ENCODE measurements at places on chromosomes 2 and 18.

DNA sequence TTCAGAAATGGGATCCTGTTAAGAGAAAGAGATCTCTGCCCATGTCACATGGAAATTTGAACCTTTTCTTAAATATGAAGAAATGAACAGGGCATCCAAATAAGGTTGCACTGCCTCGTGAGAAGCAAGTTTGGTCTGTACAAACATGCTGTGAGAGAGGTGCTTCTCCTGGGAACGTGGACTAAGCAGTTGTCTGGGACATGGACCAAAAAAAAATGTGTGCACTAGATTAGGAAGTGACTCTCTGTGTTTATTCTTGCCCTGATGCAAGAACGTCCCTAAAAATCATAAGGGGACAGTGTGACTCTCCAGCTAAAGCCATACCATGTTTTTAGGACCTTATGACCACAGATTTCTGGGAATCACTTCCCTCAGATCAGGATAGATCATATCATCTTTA, 23.7 kb upstream of the GCG start:
- DNase-seq, result no peak

DNA sequence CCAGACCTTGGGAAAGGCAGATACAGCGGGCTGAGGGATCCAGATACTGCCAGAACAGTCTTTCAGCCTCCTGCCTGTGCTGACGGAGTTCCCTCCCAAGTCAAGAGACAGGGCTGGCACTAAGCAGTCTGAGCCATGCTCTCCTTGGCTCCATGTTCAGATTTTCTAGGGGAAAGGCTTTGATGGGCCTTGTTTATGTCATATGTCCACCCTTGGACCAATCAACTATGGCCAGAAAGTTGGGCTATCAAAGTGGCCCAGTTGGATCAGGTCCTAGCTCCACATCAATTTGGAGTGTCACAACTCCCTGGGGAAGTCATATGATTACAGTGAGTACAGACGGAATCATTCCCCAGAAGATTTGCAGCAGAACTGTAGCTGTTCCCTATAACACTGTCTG, 152.0 kb downstream of the GREB1L start:
- no peak for DNase-seq

- DNase-seq, result peak; percentile 12
These were observed 142.0 kb downstream of the TSN start for GRCh38 chr2:121897335-121897970.

- DNase-seq, result no peak
These were observed 114.9 kb downstream of the SPP2 start for GRCh38 chr2:234165421-234165820.

GRCh38 chr2:21270708-21271122, 146.9 kb downstream of the TDRD15 start:
- no peak for DNase-seq

GRCh38 chr2:119749477-119750012, 10.2 kb upstream of the PTPN4 start:
- no peak for DNase-seq

- no peak for DNase-seq
These were observed 3.2 kb upstream of the ANKRD53 start for GRCh38 chr2:70975237-70975636.

GRCh38 chr2:46775722-46776121, 139.9 kb downstream of the MCFD2 start:
- no peak for DNase-seq

DNA sequence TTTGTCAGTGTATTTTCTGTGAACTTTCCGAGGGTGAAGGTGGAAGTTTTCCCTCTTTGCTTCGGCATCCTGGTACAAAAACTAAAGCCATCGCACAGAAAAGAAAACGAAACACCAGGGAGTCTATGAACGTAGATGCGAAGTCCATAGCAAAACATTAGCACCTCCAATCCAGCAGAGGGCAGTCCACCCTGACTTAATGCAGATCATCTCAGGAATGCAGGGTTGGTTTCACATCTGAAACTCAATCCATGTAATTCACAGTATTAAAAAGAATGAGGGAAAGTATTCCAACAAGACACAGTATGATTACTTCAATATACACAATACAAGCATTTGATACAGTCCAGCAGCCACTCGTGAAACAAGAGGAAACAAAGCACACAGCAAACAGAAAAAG, 70.8 kb downstream of the RTP5 start:
- DNase-seq, result no peak

- DNase-seq, result no peak
These were observed 22.5 kb downstream of the THOC1 start for GRCh38 chr18:245282-245847.

DNA sequence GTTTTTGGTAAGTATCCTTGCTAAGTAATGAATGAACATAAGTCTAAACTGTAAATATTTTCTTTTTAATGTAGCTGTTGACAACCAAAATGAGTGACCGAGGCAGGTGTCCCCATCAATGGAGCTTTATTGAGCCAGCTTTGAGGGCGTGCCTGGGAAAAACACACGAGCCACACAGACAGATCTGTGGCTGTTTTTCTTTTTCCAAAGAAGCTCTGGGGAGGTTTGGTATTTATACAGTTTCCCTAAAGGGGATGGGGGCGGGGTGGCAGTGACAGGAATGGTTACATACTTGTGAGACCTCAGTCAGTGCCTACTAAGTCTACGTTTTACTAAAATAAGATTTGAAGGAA, 11.2 kb downstream of the DBI start:
- DNase-seq, result no peak

DNA sequence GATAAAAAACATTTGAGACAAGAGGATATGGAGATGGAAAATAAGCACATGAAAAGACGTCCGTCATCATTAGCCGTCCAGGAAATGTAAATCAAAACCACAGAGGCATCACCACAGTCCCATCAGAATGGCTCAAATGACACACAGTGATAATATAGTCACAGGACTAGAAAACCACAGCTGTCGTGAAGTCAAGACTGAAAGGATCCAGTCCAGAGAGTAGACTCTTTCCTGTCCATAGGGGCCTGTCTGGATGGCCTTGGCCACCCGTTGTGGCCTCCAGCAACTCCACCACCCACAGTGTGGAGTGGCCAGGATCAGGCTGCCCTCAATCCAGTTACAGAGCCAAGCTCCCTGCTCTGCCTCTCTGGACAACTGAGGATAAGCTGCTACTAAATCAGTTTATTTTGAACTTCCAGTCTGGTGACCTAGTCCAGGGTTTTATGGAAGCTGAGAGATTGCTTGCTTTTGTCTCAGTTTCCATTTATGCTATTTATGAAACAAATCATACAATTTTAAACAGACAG, 60.4 kb downstream of the RHOB start:
- peak; percentile 54 for DNase-seq

- DNase-seq, result no peak
These were observed 86.9 kb downstream of the LTBP1 start for GRCh38 chr2:33033606-33034081.

- DNase-seq, result no peak
These were observed 176.3 kb downstream of the INHBB start for GRCh38 chr2:120522151-120522751.

DNA sequence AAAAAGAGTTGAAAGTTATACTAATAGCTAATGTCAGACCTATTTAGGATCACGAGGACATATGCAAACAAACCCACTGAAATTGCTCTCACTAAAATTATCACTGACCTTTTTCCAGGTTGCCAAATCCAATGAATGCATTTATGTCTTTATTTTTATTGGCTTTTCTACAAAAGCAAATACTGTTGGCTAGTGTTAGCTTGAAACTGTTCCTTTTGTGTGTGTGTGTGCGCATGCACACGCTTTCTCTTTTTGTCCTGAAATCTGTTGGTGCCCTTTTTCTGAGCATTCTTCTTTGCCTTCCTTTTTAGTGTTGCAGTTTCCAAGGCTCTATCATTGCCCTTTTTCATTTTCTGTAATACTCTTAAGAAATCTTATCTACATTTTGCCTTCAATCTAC, 1269.2 kb downstream of the LRP1B start:
- DNase-seq, result no peak

DNA sequence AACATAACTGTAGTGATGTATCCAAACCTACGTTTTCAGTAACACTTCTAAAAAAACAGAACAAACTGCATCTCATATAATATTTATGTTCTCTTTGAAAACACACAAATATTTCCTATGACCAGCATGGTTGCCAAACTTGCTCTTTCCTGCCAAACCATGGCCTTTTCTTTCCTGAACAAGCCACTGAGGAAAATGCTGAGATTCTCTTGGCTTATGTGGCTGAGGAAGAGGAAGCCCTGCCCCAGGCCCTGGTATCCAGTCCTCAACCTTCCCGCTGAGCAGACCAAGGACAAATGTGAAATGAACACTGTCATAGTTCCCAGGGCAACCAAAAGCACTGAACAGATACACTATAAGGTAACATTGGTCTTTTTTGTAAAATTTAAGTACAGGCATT, 35.9 kb upstream of the NARS1 start:
- DNase-seq, result no peak

- DNase-seq, result peak; percentile 57
These were observed at the start of gene ERFE for GRCh38 chr2:238158509-238159070. Gene ERFE (plus strand): TSS chr2:238158970. CDS start chr2:238159008, 38 bp downstream.

DNA sequence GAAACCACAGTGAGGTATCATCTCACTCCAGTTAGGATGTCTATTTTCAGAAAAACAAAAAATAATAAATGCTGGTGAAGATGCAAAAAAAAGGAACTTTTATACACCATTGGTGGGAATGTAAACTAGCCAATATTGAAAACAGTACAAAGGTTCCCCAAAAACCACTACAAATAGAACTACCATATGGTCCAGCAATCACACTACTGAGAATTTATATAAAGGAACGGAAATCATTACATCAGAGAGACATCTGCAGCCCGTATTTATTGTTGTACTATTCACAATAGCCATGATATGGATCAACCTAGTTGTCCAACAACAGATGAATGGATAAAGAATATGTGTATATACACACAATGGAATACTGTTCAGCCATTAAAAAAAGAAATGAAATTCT, 52.0 kb downstream of the ORC4 start:
- no peak for DNase-seq

DNA sequence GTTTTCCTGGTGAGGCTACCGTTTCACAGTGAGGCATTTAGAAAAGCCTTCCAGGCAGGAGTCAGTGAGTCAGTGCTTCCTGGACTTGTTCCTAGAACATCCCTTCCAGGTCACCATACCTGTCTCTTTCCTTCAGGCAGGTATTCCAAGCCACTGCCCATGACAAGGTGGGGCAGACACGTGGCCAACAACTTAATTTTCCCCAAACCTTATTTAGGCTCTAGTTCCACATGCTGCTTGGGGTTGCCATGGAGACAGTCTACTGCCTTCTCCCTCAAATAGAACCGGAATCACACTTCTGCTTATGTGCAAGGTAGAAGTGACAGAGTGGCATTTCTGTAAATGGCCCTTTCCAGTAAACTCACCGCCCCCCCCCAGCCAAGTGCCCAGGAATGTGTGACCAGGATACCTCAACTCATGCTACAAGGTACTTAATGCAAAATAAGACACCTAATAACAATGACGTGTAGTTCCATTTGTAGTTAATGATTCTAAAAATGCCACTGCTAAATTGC, 258.3 kb downstream of the PRKCE start:
- DNase-seq, result no peak

GRCh38 chr2:68200157-68200787, 42.6 kb downstream of the PNO1 start:
- no peak for DNase-seq

- no peak for DNase-seq
These were observed 33.7 kb upstream of the TMEM177 start for GRCh38 chr2:119645173-119645855.

GRCh38 chr2:67451086-67451832, 54.1 kb downstream of the ETAA1 start:
- DNase-seq, result no peak

- DNase-seq, result no peak
These were observed 45.9 kb downstream of the FSHR start for GRCh38 chr2:49108436-49108835.

DNA sequence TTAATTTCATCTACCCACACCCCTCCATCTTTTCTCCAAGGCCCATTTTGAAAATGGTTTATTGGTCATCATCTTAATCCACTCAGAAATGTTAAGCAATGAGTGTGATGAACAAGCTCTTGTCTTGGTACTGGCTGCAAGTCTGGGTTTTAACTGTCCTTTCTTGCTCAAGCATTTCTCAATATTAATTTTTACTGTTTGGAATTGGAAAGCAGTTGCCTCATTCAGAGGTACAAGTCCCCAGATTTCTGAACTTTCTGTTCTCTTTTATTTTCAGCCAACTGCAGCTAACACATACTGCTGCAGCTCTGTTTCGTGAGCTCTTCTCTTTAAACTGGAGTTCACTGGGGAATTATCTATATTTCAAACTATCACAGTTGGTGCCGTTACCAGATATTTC, 99.4 kb upstream of the TEX51 start:
- no peak for DNase-seq

- no peak for DNase-seq
These were observed 15.8 kb downstream of the CROCC2 start for GRCh38 chr2:240921995-240922244.

DNA sequence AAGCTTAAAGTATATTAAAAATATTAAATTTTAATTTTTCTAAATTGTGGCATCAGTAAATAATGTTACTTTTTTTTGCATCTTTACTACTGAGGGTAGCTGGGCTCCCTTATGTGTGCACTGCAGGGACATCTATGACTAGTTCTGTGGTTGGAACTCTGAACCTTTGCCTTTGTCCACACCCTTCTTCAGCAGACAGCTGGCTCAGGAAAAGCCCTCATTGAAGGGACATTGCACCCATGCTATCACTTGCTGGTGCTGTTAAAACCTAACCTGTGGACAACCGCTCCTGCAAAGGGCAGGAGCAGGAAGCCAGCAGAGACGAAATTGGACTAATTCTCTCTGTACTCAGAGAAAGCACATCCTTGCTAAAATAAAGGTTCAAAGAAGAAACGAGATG, 30.1 kb downstream of the MOCOS start:
- DNase-seq, result no peak

GRCh38 chr2:58594762-58595161, 353.6 kb upstream of the FANCL start:
- no peak for DNase-seq

- DNase-seq, result no peak
These were observed 294.9 kb downstream of the SOX11 start for GRCh38 chr2:5986801-5987787.

DNA sequence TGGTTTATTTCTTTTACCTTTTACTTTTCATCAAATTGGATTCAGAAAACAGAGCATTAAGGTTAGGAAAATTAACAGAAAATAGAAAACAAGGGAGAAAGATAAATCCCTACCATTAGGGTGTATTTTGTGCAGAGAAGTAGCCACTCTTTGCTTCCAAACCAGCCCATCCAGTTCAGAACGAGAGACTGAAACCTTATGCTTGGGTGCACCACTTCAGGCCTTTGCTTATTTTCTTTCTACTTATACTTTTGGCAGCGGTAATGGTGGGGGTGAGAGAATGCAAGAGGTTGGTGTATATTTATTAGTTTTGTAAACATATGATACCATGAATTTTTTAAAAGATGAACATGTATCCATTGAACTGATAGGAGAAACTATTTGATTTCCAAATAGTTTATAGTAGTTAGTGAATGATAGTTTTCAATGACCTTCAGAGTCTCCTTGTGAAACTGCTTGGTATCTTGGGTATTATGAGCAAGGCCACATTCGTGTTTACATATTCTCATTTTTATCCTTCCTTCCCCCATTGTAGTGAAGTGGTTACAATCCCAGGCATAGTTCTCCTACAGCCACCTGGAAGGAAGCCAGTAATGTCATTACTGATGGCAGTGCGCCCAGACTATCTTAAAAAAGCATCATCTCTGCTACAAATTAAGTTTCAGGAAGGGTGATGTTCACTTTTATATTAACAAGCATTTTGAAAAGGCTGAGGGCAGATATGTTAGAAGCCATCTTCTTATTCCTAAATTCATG, 60.8 kb downstream of the MFSD6 start:
- DNase-seq, result no peak

- no peak for DNase-seq
These were observed 263.1 kb downstream of the ARHGAP15 start for GRCh38 chr2:143392358-143392757.

All from GM18507 (cell line).